ENCODE measurements at places on chromosomes 5 and 9.

DNA sequence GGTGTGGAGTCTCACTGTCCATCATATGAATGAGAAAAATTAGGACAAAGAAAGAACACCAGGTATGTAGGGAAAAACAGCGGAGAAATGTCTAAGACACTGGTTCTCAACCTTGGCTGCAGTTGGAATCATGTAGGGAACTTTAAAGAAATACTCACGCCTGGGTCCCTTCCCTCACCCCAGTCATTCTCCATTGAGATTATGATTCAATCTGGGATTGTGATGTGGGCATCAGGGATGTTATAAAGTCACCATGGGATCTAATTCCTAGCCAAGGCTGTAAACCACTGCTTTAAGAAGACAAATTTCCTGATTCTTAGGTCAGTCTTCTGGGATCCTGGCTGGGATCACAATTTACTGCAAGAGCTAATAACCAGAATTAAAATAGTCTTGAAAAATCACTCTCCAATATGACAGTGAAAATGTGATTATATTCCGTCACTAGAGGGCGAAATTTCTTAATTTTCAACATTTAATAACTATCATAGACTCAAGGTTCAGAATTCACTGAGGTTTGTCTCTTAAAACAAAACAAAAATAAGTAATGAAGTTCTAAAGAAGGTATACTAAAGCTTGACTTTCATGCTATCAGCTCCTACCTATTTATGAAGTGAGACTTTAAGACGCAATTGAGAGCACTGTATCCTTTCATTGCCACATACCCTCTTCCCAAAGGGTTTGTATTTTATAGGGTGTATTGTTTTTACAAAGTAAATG lies 60.5 kb downstream of the GLDC start:
- no peak for DNase-seq

DNA sequence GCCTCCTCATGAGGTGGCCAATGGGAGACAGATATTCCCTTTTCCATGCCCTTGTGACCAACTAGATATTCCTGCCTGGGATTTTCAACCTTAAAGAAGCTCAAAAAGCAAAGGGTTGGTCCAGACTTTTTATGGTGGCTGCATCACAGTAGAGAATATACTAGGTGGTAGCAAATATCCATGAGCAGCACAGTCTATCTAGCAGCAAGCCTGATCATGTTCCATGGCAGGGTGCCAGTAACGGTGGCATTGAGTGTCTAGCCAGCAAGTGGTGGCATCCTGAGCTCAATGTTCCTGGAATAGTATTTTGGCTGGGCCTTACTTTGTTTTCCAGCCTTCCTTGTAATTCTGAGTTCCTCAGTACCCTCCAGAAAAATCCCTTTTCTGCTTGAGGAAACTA lies 25.8 kb downstream of the CDC25C start:
- DNase-seq, result no peak

DNA sequence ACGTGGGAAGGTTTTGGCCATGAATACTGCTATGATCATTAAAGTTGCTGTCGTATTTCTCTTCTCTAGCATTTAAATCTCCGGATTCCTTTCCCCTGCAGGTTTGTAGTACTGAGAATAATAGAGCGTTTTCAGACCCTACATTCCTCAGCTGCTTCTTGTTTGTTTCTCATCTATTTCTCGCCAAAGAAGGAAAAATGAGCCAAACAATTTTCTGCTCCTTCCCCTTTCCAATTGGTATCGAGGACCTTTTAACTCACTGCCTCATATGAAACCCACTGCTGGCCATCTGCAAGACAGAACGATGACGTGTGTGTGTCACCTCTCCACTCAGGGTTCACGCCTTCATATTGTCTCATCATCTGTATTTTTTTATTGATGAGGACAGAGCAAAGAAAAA lies 689.4 kb upstream of the WWC1 start:
- no peak for DNase-seq

- DNase-seq, result no peak
Observed at GRCh38 chr5:136073714-136074529, 45.1 kb downstream of the TGFBI start.

GRCh38 chr9:935348-935965 lies 41.0 kb upstream of the DMRT3 start:
- DNase-seq, result no peak

DNA sequence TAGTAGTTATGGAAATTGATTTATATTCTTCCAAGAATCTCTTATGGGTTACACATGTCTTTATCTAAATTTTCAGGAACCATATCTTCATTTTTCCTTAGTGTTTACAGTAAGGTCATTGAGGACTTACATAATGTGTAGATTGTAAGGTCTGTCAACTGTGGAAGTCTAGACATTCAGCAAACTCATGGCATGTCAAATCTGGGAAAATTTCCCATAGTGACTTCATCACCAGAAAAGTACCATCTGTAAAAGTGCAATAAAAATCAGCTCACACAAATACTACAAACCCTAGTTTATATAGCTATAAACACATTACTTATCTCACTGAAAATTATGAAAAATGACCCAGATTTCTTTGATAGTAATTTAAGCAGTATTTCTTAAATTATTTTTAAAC lies 419.4 kb downstream of the MTRR start:
- no peak for DNase-seq

DNA sequence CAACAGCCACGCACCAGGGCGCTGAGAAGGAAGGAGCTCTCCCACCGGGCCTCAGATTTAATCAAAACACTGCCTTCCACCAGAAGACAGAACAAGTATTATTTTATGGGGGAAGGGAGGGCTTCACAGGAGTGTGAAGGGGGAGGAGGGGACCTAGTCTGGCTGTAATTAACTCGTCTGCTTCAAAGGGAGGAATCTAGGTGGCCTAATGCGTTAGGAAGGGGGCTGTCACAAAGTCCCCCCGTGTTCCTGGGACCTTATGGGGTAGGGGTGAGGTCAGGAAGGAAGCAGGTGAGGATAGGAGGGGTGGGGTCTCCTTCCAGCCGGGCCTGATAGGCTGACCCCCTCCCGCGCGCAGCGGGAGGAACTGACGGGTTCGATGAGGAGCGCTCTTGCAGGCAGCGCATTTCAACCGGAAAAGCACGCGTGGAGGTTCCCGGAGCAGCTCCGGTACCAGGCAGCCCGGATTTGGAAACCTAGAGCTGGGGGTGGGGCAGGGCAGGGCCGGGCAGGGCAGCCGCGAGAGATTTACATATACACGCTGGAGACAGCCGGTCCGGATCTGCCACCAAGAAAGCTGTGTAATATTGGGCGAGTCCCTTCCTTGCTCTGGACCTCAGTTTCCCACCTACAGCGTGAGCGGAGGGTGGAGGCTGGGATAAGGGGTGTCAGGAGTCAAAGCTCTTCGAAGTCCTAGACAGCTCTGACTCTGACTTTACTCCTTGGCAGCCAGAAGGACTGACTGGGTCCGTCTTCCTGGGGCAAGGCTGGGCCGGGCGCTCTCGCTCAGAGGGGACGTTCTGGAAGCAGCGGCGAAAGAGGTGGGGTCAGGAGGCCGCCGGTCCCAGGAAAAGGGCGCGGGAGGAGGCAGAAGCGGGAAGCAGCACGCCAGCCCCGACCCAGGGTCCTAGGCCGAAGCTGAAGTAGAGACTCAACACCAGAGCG lies 1.8 kb downstream of the SHB start:
- no peak for DNase-seq

DNA sequence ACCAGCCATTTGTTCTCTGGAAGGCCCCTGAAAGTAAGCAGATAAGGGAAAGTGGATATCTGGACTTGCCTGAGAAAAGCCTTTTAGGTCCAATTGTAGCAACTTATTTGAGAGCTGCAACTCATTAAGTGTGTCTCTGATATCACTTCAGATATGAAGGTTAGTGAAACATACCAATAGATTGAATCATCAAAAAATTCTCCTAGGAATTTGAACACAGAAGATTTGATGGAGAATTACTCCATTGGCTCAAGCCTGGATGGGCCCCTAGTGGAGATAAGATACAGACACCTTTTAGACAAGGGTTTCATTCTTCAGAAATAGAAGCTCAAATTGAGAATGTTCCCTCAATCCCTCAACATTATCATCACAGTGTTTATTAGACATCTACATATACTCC lies 356.7 kb downstream of the NDUFS4 start:
- DNase-seq, result no peak

GRCh38 chr9:70257991-70258691 lies 637 bp upstream of the SMC5 start:
- peak; percentile 4 for DNase-seq

GRCh38 chr5:58501778-58502417 lies 10.7 kb downstream of the GAPT start:
- DNase-seq, result no peak

- peak; percentile 46 for DNase-seq
Observed at GRCh38 chr9:133532937-133533668, 1.4 kb upstream of the ADAMTSL2 start.

GRCh38 chr9:115845648-115846312 lies 307.8 kb upstream of the PAPPA start:
- DNase-seq, result no peak

- no peak for DNase-seq
Observed at GRCh38 chr9:81585191-81585763, 104.1 kb downstream of the TLE1 start.

DNA sequence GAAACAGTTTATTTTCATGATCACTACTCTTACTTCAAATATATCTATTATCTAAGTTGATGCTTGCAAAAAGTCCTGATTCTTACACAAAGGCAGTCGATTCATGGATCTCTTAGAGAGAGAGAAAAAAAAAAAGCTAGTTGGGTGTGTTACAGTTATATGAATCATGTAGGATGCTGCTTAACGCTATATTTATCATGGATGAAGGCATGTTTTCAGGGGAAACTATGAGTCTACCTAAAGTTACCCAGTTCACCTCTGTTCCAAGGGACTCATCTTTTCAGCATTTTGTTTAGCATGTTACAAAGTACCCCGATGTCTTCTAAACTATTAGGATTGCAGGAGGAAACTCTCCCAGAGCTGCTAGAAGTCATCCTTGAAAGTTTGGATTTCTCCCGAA lies 13.5 kb downstream of the TMC1 start:
- DNase-seq, result no peak

DNA sequence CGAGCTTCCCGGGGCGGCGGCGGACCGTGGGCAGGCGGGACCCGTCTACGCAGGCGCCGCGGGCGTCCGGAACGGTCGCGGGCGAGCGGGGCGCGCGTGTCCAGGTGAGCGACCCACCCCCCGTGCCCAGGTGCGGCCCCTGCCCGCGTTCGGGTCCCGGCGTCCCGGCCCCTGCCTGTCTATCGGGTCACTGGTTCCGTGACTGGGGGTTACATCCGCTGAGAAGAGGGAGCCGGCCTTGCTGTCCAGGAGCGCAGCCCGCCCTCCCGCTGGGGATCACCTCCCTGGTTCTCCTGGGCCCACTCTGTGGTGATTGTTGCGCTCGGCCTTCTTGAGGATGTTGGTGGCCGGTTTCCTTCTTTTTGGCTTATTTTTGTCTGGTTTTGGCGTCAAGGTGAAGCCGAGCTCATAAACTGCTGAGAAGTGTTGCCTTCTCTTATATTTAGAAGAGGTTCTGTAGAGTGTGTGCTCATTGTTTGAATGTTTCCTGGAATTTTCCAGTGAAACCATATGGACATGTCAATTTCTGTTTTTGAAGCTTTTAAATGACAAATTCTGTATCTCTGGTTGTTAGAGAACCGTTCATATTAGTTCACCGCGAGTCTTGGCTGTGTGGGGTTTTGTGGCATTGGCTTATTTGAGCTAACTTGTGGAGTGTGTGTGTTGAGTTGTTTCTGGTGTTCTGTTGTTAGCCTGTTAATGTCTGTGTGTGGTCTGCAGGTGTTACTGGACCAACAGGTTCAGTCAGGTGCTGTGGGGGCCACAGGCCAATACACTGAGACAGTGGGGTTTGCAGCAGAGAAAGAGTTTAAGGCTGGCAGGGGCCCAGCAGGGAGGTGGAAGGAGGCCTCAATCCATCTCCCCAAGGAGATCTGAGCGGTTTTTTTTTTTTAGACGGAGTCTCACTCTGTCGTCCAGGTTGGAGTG lies 621 bp downstream of the CEP72 start:
- no peak for DNase-seq

GRCh38 chr5:86532429-86532828 lies 85.3 kb upstream of the COX7C start:
- no peak for DNase-seq

DNA sequence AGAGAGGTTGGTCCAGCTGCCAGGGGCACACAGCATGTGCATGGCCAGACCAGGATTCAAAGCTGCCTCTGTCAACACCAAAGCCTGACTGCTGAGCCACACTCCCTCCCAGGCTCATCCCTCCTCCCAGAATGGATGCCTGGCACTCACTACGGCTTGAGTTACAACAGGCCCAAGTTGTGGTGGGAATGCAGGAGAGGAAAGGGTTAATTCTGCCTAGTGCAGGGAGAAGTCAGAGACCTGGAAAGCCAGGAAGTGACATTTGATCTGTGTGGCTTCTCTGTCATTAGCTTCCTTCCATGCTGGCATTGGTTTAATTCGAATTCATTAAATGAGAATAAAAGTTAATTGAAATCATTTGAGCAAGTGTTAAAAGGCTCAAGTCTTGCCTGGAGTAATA lies 150.0 kb downstream of the NSG2 start:
- DNase-seq, result no peak

DNA sequence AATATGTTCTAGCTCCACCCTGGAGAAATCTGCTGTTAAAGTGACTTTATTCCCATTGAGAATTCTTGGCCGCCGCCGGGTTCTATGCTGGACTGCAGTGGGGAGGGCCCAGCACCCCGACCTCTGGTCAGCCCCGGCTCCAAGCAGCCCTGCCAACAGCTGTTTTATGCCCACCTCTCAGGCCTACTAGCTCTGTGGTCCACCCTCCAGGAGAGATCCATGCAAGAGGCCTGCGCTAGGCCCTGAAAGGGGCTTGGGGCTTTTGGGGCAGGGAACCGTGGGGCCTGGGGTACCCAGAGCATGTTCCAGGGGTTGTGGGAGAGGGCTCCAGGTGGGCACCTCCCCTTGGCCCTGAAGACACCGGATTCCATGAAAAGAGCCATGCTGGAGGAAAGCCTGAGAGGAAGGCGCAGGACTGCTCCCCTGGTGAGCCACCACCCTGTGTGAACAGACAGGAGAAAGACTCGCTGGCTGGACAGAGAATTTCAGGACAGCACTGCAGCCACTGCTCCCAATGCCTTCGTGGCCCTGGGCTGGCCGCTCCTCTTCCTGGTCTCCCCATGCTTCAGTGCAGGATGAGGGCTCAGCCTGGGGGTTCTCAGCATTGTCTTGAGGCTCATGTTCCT lies 44.6 kb upstream of the RUFY1 start:
- no peak for DNase-seq

DNA sequence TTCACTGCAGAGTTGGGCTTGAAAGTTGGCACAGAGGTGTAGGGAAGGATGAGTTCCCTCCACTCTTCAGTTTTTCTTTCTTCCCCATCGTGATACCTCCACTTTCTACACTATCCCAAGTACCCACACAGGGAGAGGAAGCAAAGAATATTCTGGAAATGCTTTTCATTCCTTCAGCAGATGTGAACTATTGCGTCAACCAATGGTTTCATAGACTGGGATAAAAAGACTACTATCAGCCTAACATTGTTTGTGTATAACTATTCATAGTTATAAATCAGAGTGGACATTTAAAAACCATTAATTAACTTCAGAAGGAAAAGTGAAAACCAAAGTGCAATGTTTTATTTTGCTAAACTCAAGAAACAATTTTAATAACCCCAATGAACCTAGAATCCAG lies 63.6 kb upstream of the MAMDC2 start:
- DNase-seq, result no peak

Data from activated CD4-positive, alpha-beta T cell treated with anti-CD3 and anti-CD28 coated beads for 24 hours (primary cell).